ENCODE measurements at places on chromosomes 7 and 10.

GRCh38 chr7:63104666-63105065 is 894.0 kb upstream of the ZNF722 start:
- DNase-seq = no peak

GRCh38 chr7:41640487-41640886 is 62.4 kb downstream of the INHBA start:
- DNase-seq = no peak

DNA sequence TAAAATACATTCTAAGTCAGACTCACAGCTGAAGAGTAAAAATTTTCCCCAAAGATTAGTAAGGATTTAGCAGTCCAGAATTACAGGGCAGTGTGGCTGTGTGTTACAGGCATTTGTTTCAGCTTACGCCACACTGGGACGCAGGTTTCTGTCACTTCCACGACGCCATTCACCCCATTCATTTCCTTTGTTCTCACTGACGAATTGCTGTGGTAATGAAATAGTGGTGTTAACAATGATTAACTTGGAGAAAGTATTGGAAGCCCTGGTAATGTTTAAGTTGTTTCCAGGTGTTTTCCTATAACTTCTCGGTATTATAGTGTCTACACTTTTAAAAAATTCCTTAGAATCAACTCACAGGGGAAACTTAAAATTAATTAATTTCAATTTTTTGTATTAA is 370.9 kb downstream of the SH2D4B start:
- no peak for DNase-seq

GRCh38 chr10:17649836-17650235 is 5.9 kb downstream of the STAM start:
- no peak for DNase-seq

- no peak for DNase-seq
Measured at GRCh38 chr7:144483189-144483588, 79.7 kb upstream of the NOBOX start.

DNA sequence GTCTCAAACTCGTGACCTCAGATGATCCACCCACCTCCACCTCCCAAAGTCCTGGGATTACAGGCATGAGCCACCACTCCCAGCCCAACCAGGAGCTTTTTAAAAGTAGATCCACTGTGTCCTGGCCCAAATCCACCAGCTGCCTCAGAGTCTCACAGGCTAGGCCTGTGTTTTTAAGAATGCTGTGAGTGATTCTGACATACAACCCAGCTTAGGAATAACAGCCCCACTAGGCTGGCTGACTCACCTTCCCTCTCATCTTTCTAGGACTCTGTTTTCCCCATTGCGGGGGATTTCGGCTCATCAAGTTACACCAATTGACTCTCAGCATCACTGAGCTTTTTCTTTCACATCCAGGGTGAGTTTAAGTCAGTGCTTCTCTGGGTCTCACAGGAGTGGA is 207.6 kb downstream of the SKIDA1 start:
- DNase-seq = no peak

All from cardiac septum (tissue), 1 donor.